Activated CD4-positive, alpha-beta T cell treated with anti-CD3 and anti-CD28 coated beads for 4 hours (primary cell): ENCODE measurements at places on chromosomes 11 and 22.

DNA sequence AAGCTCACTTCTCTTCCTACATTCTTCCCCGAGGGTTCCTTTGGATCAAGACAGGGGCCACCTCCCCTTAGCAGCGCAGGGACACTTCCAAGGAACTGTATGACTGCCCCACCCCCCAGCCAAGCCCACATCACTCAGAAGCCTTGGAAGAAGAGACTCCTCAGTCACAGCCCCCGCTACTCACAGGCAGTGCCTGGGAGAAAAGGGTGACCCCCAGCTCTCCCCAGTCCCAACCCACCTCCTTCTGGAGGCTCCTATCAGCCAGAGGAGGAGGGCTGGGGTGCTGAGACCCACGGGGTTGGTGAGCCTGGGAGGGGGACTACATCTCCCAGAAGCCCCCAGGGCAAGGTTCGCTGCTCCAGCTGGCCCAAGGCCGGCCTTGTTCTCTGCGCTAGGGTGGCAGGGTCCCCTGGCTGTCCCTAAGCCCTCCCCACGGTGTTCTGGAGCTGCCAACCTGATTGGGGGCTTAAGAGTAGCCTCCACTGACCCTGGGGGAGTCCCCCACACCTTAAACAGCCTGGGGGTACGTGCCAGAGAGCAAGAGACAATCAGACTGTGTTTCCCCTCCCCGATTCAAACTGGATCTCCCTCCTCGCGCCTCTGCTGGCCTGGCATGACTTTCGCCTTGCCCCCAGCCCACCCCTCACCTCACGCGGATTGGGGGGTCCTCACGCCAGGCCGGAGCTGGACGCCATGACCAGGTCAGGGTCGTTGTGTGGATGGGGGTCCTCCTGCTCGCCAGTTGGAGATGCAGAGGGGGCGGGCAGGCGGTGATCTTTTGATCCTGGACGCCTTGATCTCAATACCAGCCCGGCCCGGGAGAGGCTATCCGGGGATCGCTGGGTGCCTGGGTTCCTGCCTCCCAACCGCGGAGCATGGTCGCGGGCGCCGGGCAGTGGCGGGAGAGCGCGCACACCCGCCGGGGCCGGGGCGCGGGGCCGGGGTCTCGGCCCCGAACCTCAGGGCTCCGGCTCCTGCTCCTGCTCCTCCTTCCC is 838 bp downstream of the BCL9L start:
- no peak for DNase-seq

- DNase-seq, result no peak
Measured at GRCh38 chr22:45910928-45911467, 66.0 kb downstream of the WNT7B start.

- peak; percentile 99 for DNase-seq
Measured at GRCh38 chr11:65110354-65110861, 1.3 kb upstream of the TM7SF2 start.

DNA sequence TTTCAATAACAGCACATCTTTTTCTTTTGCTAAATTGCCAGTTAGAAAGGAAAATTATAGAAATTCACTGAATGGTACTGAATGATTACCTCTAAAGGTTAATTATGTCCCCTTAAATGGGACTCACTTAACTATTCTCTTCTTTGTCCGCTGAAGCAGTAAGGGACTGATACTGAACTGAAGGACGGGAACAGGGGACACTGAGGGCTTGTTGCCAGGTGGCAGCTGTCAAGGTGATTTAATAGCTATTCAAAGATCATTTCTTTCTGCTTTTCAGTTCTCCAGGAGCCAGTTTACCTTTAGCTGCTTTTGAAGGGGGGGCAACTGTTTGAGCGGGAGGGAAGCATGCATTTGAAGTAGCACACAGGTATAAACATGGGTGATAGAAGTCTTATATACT is 325.4 kb upstream of the CCDC90B start:
- DNase-seq, result no peak

- DNase-seq, result no peak
Measured at GRCh38 chr11:67506426-67507051, 1.4 kb upstream of the PITPNM1 start.

DNA sequence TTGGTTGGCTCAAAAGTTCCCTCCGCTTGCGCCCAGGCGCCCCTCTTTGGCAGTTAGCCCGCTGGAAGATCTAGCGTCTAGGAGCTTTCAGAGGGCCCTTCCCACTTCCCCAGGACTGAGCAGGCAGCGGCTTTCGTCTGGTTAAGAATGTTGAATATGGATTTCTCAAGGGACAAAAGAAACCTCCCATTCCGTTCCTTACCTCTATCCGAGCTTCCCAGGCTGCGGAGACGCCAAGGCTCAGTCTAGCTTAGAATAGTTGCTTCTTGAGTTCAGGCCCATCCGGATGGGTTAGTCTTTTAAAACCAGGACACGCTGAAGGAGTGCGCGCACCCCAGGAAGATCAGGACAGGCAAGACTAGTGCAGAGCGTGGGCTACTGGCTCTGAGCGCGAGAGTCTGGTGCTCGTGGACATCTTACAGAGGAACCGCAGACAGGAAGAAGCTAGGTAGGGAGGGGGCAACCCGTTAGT is 1.6 kb downstream of the NELL1 start:
- no peak for DNase-seq

DNA sequence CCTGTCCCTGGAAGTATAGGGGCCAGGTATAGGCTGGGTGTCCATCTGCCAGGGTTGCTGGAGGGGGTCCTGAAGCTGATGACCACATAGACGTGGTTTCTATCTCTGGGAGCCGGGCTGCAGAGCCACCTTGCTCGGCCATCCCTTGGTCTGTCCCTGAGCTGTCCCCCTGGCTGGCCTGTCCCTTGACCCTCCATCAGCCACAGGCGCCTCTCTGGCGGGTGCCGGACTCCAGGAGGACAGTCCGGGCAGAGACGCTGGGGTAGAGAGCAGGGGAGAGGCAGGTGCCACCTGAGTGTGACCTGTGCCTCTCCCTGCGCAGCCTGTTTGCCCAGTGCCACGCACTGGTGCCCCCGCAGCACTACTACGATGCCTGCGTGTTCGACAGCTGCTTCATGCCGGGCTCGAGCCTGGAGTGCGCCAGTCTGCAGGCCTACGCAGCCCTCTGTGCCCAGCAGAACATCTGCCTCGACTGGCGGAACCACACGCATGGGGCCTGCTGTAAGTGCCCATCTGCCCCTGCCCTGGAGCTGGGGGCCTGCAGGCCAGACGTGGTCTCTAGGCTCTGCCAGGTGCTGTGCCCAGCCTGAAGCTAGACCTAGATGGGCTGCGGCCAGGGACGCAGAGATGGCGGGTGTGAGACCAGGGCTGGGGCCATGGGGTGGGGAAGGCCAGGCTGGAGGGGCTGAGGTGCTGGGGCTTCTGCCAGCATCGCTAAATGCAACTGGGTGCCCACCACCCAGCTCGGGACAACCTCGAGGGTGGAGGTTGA is 29.9 kb downstream of the MUC2 start:
- no peak for DNase-seq

GRCh38 chr11:124669193-124669592 is 4.3 kb downstream of the SIAE start:
- peak; percentile 53 for DNase-seq

DNA sequence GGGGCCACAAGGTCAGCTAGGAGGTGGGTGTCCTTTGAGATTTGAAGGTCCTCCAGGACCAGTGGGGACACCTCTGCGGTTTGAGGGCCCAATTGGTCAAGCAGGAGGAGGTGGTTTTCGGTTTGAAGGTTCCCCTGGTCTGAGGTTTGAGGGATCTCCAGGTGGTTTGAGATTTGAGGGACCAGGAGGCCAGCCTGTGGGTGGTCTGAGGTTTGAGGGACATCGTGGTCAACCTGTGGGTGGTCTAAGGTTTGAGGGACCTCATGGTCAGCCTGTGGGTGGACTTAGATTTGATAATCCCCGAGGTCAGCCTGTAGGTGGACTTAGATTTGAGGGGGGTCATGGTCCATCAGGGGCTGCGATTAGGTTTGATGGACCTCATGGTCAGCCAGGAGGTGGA is 11.8 kb downstream of the PCF11 start:
- DNase-seq, result no peak

DNA sequence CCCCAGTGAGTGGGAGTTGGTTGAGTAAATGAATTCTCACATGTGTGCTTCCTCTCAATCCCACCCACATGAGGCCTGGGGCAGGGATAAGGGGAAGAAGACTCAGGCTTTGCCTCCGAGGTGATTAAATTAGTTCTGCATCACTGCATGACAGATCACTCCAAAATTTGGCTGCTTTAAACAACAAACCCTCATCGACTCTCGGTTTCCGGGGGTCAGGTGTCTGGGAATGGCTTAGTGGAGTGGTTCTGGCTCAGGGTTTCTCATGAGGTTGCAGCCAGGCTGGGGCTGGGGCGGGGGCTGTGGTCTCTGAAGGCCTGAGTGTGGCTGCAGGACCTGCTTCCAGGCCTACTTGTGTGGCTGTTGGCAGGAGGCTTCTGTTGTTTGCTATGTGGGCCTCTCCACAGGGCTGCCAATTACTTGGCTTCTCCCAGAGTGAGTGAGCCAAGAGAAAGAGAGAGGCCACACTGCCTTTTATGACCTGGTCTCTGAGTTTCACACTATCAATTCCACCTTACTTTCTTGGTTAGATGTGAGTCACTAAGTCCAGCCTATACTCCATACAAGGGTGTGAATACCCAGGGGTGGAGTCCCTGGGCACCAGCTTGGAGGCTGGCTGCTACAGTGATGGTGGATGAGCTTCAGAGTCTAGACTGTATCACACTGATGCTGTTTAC is 15.9 kb downstream of the MOGAT2 start:
- DNase-seq, result no peak

DNA sequence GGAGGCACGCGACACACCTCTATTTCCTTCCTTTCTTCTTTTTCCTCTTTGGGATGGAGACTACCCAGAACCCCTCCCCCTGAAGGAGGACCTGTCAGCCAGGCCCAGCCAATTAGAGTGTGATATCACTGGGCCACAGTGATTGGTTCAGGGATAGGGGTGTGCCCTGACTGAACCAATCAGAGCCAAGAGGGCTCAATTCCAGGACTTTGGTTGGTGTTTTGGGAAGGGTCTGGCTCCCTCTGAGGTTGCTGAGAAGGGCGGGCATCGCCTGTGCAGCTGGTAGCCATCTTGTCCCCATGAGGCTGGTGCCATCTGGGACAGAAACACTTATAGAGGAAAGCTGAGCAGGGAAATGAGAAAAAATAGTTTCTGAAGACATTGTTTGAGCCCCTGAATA is 71.4 kb downstream of the CHST1 start:
- DNase-seq, result no peak

DNA sequence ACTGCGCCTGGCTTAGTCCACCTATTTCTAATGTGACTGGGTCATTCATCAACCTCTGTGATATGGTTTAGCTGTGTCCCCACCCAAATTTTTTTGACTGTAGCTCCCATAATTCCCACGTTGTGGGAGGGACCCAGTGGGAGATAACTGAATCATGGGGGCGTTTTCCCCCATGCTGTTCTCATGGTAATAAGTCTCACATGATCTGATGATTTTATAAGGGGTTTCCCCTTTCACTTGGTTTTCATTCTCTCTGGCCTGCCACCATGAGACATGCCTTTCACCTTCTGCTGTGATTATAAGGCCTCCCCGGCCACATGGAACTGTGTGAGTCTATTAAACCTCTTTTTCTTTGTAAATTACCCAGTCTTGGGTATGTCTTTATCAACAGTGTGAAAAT is 8.7 kb downstream of the CENATAC start:
- DNase-seq, result no peak
